ENCODE measurements at places on chromosomes 1 and 21.
A peak's percentile ranks its signal among the peaks of the same experiment; 100 is the strongest.

GRCh38 chr1:186325239-186325638 is 49.8 kb downstream of the TPR start:
- DNase-seq: no peak

DNA sequence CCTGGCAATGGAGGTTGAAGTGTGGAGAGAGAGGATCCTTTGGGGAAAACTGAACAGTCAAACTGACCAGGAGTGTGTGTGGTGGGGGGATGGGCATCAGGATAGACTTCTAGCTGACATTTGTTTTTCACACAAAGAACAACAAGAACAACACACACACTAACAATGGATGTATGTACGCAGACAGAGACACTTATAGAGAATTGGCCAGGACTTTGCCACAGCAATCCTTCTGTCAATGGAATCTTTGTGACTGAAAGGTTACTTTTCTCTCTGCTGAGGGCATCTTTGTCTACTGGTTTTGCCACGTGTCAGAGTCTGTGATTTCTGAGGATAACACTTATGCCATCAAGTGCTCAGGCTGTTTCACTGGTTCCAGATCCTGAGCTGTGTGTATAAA is 12.4 kb upstream of the FCGR2A start:
- DNase-seq: no peak

DNA sequence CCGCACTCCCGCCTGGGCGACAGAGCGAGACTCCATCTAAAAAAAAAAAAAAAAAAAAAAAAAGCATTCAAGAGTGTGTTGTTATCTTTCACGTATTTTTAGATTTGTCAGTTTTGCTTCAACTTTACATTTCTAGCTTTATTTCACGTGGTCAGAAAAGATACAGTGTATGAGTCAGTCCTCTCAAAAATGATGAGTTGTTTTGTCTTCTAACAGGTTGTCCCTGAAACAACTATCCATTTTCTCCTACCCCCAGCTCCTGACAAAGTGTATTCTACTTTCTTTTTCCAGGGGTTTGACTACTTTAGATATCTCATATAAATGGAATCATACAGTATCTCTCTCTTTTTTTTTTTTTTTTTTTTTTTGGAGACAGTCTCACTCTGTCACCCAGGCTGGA is 5.5 kb upstream of the ZNF695 start:
- DNase-seq: no peak

DNA sequence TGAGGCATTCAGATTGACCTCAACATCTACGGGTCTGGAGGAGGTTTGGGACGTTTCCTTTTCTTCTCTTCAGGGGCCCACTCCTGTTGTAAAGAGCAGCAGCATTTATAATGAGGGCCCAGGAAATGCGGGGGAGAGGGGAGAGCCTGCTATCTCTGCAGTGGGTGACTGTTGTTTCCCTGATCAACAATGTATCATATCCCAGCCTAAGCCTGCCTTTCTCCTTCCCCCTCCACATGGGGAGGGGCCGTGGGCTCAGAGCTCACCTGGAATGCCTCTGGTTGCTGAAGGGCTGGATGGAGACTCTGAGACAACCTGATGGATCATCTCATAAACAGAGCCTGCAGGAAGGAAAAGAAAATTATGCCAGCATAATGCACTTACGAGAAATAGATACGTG is 36.0 kb upstream of the HAO2 start:
- no peak for DNase-seq

DNA sequence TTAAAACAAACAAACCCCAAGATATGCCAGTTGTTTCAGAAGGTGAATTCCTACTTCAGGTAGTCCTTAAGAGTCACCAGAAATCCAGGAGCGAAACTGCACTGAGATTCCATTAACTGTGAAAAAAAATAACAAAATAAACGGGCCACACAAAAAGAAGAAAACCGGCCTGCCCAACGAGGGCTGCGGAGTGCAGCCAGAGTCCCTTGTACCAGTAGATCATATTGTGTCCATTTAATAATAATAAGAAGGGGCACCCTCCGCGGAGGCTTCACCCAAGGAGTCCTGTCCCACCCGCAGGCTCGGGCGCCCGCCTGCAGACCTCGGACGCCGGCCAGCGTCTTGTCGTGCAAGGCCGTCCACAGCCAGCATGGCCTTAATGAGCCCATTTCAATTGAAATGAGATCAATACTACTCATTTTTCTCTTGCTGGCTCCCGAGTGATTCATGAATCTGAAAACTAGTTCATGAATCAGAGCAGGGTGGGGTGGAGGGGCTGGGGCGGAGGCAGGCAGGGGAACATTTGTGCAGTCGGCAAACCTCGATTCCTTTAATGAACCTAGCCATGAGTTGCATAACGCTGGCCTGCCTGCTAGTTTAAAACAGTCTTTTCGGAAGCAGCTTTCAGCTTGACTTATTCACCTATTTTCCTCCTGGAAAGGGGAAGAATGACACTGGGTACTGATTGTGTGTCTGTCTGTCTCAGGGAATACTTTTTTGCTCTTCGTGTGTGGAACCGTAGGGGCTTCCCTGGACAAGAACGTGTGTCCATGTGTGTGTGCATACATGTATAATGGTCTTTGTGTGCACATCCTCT is 113.1 kb upstream of the IRF2BP2 start:
- no peak for DNase-seq

GRCh38 chr1:52243221-52243987 is 101.5 kb downstream of the ZFYVE9 start:
- DNase-seq: no peak

DNA sequence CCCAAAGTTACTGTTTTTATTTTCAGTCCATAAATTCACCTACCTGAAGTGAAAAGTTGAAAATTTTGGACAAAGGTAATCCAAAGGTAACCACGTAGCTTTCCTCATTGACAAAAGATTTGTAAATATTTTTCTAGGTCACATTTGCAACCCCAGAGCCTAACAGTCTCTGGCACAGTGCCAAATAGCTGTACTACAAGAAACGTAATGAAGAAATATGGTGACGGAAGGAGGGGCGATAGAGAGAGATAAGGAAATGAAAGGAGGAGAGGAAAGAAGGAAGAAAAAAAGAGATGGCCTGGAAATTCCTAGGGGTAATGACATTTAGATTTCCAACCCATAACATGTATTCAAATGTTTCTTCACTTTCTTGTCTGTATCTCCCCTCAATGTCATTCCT is 159.4 kb downstream of the BARHL2 start:
- no peak for DNase-seq

DNA sequence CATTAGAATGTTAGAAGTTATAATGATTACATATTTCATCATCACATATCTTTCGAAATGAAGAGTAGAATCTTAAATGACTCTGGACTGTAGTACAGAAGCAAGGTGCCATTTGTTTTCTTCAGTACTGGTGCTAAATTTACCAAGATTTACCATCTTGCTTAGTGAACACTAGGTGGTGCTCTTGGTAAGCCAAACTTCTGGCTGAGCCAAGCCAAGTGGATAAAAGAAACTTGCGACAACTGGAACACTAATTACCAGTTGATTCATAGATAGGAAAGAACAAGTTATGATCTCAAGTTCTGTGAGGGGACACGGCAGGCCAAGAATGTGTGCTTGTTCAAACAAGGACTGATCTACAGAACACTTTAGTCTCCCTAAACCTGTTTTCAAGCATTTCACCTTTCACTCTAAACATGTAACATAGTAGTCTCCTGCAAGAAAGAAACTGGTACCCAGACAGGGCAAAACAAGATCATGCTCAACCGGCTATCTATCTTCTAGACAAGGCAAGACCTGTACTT is 19.8 kb downstream of the SPRTN start:
- peak; percentile 47 for DNase-seq

DNA sequence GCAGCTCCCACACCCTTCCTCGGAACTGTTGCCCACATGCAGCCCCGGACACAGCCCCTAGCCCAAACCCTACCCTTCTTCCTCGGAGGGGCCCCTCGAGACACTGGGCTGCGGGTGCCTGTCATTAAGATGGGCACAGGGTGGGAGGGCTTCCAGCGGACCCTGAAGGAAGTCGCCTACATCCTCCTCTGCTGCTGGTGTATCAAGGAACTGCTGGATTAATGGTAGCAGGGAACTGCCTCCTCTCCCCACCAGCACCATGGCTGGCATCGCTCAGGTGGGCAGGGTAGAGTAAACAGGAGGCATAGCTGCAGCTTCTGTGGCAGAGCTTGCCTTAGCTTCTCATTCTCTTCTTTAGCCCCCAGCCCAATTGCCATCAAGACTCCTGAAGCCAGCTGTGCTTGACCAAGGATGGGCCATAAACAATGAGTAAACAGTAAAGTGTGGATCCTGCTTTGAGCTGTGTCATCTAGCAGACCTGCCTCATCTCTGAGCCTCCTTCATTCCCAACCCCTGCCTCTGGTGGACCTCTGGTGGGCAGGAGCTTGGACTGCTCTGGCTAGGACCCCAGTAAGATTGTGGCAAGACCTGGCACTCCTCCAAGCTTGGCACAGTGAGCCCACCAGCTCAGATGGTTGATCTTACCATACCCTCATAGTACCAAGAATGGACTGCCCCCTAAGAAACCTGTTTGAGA is at the start of gene LENEP:
TSS of gene LENEP (plus strand) at position 15 of the 697 bp plus-strand sequence. CDS start at position 37, 22 bp downstream.
- DNase-seq: no peak

DNA sequence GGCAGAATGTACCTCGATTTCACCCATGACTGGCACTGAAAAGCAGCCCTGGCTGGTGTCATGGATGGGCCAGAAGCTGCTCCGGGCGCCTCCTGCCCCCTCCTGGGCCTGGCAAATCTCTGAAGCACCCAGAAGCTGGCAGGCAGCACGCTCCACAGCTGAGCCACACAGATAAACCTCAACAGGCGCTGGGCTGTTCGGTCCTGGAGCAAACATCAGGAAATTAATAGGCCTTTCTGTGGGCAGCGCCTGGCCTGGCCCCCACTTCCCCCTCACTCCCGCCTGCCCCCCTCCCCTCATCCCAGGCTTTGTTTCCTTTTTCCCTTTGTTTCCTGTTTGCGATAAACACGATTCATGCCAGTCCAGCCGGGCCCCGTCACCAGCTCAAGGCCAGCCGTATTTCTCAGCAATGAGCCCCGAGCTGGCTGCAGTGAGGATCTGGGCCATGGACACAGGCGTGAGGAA is 20.1 kb upstream of the DISP3 start:
- no peak for DNase-seq

DNA sequence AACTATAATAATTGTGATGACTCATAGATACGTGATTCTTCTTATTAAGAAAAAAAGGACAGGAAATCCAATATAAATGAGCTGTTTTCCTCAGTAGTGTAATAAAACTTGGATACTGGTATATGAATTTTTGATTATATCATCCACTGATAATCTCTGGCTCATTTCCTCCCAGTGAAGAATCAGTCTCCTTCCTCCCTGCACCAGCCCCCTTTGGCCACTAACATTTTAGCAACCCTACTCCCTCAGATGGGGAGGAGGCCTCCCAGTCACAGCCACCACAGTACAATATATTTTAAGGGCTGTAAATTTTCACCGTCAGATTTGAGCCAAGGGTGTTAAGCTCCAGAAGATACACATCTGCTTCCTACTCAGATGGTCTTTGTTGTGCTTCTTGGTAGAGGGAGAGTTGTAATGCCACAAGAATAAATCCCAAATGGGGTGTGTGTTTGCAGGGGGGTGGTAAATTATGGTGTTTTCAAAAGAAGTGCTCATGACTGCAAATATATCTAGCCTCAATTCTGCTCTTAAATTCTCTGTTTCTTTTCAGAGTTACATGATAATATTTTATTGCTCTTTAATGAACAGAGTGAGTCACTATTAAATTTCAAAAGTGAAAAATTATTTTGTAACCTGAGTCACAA is 153.5 kb downstream of the HLX start:
- no peak for DNase-seq

DNA sequence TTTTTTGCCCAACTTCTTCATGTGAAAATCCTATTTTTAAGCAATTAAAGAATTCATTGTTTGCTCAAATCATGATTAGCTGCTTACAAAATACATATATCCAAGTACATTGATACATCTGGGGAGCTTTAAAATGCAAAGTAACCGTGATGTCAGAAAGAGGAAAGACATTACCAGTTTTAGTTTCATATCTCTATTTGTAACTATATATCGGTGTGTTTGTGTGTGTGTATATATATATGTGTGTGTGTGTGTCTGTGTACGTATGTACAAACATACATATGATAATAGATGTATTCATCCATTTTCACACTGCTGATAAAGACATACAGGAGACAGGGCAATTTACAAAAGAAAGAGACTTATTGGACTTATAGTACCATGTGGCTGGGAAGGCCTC is 310.1 kb downstream of the DPYD start:
- DNase-seq: no peak

DNA sequence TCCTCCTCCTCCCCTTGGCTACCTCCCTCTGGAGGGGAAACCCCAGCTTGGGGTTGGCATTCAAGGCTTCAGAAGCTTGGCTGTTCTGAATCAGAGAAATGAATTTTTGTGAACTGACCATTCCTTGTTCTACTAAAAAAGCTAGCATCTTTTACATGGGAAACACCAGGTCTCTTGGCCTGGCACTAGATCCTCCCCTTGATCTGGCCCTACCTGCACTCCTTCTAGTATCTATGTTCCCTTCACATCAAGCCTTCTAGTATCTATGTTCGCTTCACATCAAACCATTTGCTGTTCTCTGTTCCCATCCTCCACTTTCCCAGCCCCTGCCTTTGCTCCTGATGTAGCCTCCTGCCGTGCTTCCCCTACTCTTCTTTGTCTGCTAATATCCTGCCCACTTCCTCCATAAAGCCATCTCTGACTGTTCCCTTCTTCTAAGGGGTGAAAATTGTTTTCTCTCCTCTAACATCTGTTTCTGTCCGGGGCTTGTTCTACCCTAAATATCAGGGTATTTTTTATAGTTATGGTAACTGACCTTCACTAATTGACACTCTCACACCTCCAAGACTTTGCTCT is 25.8 kb downstream of the FAM151A start:
- no peak for DNase-seq

- DNase-seq: no peak
These were observed 1.4 kb downstream of the RIPK4 start for GRCh38 chr21:41765420-41765821.

- no peak for DNase-seq
These were observed 203.0 kb downstream of the PLPP3 start for GRCh38 chr1:56376188-56376984.

DNA sequence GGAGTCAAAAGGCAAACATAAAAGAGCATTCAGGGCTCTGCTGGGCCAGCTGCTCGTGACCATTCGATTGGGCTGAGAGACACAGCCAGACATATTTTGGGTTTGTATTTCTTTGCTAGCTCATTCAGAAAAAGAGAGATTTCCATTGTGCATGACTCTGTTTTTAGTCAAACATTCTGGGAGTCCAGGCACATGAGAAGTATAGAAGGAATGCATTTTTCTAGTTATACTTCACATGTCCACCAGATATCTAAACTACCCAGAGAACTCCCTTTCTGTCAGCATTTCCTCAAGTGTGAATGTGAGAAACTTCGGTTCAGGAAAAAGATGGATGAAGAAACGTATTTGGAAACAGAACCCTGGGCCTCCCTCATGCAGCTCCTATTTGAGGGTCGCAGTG is 6.3 kb upstream of the KCNE1 start:
- no peak for DNase-seq

- DNase-seq: no peak
These were observed 1.3 kb upstream of the C1orf226 start for GRCh38 chr1:162380061-162380846.

Data from HAP-1 (cell line).